ENCODE measurements at places on chromosomes 4 and X.
A peak's percentile ranks its signal among the peaks of the same experiment; 100 is the strongest.

DNA sequence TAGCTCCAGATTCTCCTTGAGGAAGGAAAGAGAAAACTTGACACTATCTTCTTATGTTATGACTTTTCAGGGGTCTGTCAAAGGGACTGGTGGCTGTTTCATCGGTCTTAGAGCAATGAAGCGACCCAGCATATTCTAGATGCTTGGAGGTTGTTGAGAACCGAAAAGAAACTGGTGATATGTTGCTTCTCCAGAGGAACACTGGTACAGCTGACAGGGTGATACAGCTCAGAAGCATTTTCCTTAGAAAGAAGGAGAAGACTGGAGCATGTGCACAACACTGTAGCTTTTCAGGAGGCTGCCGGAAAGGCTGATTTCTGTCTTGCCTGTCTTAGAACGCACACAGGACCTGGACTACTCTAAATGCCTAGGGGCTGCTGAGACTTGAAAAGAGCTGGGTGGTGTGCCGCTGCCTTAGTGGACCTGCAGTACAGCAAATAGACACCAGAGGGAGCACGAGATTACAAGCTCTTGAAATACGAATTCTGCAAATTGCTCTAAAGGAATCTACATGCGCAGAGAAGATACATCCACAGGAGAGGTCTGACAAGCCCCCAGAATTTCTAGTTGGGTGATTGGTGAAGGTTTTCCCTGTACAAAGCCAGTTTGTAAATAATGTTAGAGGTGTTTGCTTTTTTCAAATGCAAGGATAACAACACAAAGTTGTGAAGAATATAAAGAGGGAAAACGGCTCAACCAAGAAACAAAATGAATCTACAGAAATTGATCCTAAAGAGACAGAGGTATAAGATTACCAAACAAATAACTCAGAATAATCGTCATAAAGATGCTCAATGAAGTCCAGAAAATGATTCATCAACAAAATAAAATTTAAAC is 223.1 kb upstream of the DMD start:
- DNase-seq: peak; percentile 32

DNA sequence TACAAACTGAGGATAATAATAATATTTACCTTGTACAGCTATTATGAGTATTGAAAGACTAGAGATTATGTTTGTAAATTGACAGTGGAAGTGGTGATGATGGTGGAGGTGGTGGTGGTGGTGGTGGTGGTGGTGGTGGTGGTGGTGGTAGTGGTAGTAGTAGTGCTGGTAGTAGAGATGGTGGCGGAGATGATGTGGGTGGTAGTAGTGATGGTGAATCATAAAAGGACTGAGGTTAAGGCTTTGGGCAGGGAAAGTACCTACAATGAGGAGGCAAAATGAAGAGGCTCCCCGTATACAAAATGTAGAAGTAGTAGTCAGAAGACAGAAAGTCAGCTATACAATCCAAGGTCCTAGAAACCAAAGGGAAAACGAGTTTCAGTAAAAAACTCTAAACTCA is 214.1 kb downstream of the BCOR start:
- DNase-seq: no peak

DNA sequence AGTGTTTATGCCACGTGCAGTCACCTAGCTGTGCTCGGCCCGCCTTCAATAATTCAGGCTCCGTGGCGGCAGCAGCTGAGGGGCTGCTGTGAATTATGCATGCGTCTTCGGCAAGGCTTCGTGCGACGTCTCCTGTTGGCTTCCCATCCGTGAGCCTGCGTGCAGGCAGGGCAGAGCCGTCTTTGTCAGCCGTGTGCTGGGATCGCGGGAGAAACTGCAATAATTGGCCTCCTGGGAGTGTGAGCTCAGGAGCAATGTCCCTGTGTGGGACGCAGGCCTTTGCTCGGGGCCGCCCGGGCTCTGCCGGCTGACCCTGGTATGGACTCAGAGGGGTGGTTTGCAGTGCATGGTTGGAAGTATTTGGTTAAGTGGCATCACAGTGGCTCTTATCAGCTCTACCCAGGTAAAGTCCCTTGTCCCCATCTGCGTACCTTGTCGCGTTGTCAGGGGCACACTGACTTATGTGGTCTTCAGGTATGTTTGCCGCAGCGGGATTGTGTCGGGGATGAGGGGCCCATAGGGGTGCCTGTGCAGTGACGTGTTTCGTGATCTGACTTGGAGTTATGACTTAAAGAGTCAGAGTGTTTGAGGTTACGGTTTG is 34.5 kb upstream of the HGFAC start:
- no peak for DNase-seq

DNA sequence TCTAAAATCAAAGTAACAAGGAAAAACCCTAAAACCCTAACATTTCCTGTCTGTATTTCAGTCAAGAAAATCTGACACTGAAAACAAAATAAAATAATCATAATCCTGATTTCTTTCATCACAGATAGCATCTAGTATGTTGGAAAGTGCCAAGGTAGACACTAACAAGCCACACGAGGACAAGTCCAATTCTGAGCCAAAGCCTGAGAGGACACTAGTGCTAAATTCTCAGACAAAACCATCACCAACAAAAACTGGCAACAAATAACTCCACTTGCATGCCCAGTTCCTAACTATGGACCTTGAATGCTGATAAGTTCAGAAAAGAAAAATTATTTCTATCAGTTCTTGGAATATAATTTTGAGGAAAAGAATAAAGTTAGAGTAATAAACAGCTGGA is 113.7 kb downstream of the MANBA start:
- no peak for DNase-seq

DNA sequence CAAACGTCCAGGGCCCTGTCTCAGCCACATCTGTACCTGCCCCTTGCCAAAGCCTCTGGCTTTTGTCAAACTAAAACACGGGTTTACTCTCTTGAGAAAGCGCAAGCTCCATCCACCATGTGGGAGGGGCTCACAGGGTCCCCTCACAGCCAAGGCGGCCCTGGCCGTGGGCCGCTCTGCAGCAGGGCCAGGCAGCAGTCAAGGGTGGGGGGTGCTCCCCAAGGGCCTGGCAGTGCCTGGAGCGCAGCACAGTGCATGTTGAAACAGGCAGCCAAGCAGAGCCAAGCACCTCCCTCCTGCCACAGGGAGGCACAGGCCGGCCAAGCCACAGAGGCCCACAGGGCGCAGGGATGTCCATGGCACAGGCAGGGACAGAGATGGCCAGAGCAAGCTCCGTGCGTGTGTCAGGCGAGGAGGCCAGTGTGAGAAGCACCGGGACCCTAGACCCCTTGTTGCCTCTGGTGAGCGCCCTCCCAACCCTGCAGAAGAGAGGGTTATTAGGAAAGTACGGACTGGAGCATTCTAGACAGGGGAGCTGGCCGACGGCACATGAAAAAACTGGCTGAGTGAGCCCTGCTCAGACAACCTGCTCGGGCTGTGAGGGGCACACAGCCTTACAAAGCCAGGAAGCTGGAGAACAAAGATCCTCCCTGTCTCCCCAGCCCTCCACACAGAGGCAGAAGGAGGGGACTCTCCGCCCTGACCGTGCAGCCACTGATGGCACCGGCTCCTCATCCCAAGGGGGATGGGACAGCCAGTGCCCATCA is 39.0 kb downstream of the FAM53A start:
- DNase-seq: no peak
